ENCODE measurements at places on chromosomes 6 and 20.

DNA sequence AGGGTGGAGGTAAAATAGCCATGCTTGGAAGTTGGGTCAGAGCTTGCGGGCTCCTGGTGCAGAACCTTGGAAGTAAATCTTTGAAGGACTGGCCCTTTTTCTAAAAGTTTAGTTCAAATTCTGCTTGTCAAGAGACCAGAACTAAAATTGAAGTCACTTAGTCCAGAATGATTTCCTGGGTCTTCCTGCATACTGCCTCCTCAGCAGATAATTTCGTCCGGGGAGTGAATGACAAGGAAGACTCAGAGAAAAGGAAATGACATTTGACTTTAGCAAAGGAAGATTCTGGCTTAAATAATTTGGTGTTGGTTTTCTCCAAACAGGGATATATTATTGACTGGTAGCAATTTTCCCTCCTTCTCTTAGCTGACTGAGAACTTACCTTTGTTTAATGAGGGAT is 1.2 kb downstream of the TM9SF4 start:
- DNase-seq = no peak

DNA sequence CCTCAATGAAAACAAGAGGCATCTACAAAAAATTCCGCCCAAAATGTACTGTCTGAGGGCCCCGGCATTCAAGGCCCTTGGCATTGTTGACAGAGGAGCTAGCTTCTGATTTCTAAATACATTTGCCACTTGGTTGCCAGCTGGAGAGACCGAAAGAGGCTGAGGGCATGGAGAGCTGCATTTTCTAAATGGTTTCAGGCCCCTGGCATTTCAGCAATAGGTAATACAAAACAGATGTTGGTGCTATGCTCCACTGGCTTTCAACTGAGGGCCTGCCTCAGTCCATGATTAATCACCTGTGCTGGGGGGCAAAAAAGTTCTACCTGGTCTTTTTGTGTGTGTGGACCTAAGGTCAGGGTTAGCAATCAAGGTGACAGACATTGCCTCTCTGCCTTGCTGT is 79.5 kb upstream of the ISM1 start:
- no peak for DNase-seq

GRCh38 chr6:15282334-15282733 is 36.5 kb downstream of the JARID2 start:
- DNase-seq = no peak

- no peak for DNase-seq
Measured at GRCh38 chr6:96795481-96795880, 41.8 kb downstream of the GPR63 start.

Data from activated CD4-positive, alpha-beta T cell treated with anti-CD3 and anti-CD28 coated beads for 36 hours (primary cell).